ENCODE measurements at places on chromosomes 1 and 21.

DNA sequence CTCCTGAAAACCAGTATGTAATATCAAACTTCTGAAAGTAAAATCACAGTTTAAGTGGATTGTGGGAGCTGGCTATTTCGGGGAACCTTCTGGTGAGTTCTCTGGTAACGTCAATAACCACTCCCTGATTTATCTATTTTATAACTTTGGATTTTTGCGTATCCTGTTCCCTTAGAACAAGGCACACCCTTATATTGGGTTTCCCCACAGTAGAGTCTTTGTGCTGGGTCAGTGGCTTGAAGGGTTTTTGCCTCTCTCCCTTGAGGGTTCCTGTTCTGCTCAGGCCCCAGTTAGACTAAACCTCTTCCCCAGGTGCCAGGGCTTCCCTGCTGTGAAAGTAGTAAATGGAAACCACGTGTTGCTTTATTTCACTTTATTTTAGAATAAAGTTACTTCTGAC lies 21.3 kb downstream of the CCN1 start:
- no peak for DNase-seq

DNA sequence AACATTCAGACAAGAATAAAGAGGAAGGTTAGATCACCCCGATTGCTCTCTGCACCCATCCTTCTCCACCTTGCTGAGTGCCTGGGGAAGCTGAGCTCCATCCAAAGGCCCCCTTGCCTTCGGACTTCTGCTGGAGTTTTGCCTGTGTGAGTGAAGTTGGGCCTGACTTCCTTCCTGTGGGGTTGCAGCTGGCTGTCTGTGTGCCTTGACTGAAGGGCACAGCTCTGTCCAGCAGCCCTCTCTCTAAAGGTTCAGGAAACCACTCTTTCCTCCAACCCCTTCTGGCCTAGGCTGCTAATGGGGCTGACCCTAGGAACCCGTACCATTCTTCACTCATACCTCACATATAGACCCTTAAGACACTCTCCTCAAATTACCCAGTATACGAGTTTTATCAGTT lies 173.4 kb upstream of the HMCN1 start:
- DNase-seq: no peak

- DNase-seq: no peak
Observed at GRCh38 chr1:36696261-36696940, 213.7 kb upstream of the CSF3R start.

- no peak for DNase-seq
Observed at GRCh38 chr1:165289556-165289955, 67.0 kb downstream of the LMX1A start.

GRCh38 chr1:42965378-42965777 lies 6.7 kb upstream of the SLC2A1 start:
- DNase-seq: no peak

DNA sequence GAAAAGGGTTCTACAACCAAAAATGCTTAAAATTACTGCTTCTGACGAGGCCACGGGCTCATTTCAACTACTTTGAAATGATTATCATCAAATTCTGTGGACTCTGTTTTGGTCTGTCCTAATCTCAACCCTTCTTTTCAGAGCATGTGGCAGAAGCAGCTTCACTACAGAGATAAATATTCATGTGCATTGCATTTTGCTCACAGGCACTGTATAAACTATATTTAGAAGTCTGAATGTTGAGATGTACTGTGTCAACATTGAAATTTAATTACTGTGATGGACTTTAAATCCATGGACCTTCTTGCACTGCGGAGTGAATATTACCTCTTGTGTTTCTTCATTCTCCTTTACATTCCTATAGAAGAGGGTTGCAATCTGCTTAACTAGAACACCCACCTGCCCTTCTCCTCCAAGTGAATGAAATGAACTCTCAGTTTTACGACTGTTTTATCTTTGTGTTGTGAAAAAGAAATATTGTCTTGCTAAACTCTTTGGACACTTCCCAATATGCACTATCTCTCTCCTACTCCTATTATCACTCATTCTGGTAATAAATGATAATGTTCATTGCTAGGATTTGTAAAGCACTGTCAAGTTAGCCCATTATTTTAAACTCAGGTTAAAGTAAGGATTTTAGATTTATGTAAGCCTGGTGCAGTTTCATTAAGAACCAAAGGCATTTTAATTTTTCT lies 281.2 kb upstream of the ST6GALNAC5 start:
- no peak for DNase-seq

DNA sequence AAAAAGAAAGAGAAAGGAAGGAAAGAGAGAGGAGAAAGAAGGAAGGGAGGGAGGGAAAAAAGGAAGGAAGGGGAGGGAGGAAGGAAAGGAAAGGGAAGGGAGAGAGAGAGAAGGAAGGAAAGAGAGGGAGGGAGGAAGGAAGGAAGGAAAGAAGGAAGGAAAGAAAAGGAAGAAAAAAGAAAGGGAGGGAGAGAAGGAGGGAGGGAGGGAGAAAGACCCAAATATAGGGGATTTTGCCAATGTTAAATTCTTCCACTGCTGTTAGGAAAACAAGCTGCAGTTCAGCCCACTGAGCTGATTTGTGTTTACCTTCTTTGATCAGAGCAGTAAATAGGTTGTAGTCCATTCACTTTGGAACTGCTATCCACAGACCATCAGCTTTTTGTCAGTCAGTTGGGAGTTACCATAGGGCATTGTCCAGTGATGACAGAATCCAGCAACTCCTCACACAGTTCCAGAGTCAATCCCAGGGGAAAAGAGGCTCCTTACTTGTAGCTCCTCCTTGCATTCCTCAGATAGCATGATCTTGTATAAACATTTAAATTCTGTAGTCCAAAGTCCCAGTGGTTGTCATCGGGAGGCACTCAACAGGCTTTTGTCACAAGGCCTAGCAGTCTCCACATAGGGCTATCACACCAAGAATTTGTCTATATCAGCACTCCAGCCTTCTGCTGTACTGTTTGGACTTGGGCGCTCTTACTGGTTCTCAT lies 13.5 kb upstream of the PPP1R8 start:
- no peak for DNase-seq

GRCh38 chr1:55252942-55253589 lies 37.9 kb upstream of the USP24 start:
- no peak for DNase-seq

GRCh38 chr1:233082778-233083550 lies 132.6 kb downstream of the NTPCR start:
- no peak for DNase-seq

DNA sequence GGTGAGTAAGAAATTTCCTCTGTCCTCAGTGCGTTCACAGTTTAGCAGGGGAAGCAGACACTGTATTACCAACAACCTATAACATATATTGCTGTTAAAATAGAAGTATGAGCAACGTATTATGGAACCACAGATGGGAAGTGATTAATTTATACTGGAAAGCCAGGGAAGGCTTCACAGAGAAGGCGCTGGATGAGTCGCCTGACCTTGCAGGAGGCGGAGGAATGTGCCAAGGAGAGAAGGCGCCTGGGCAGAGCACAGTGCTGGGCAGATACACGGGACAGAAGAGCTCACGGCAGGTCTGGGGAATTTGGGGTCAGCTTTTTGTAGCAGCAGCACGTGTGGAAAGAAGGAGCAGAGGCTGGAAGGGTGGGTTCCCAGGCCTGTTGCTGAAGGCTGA lies 116.3 kb downstream of the DHRS3 start:
- no peak for DNase-seq

GRCh38 chr1:4759671-4760070 lies 105.3 kb downstream of the AJAP1 start:
- no peak for DNase-seq

GRCh38 chr1:35202048-35202719 lies 9.2 kb upstream of the SFPQ start:
- DNase-seq: peak; percentile 86

DNA sequence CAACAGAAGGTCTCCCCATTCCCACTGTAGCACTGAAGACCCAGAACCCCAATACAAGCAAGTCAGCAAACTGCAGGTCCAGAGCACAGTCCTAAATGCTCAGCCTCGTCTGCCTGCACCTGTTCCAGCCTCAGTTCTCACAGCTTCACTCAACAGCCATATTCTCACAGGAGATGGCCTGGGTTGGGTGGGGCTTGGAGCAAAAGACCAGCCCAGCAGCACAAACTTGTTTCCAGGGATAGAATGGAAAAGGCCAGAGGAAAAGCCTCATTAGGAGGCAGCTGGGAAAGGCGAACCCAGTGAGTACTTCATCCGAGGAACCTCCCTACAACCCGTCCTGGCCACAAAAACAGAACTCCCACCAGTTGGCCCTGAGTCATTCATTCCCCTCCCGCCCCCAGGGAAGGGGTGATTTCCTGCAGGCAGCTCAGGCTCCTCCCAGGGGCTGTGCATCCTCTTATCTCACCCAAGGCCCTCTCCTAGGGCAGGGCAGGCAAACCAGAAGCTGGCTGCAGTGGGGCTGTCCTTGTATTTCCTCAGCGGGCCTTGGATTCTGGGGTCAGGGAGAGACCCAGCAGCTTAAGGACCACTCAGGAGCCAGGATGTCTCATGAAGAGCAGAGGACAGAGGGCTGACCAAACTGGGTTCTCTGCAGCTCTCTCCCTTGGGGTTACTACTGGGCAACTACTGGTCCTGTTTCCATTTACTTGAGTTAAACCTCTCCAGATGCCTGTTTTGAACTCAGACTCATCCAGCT lies 7.4 kb upstream of the MPL start:
- DNase-seq: no peak

GRCh38 chr1:73674945-73675561 lies 522.9 kb downstream of the LRRIQ3 start:
- peak; percentile 13 for DNase-seq

DNA sequence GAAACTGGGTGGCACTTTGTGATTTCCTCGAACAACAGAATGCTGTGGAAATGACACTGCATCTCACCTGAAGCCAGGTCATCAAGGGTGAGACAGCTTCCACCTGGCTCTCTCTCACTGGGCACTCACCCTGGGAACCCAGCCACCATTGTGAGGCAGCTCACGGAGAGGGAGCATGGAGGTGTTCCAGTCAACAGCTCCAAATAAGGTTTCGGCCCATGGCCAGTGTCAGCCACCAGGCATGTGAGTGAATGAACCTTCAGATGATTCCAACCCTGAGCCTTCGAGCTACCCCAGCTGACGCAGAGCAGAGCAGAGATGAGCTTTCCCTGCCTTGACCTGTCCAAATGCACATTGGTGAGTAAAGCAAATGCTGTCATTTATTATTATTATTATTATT lies 58.1 kb downstream of the SYDE2 start:
- DNase-seq: no peak

- no peak for DNase-seq
Observed at GRCh38 chr1:175211656-175212055, 19.1 kb upstream of the KIAA0040 start.
